ENCODE measurements at places on chromosomes 7 and 10.
A peak's percentile ranks its signal among the peaks of the same experiment; 100 is the strongest.

DNA sequence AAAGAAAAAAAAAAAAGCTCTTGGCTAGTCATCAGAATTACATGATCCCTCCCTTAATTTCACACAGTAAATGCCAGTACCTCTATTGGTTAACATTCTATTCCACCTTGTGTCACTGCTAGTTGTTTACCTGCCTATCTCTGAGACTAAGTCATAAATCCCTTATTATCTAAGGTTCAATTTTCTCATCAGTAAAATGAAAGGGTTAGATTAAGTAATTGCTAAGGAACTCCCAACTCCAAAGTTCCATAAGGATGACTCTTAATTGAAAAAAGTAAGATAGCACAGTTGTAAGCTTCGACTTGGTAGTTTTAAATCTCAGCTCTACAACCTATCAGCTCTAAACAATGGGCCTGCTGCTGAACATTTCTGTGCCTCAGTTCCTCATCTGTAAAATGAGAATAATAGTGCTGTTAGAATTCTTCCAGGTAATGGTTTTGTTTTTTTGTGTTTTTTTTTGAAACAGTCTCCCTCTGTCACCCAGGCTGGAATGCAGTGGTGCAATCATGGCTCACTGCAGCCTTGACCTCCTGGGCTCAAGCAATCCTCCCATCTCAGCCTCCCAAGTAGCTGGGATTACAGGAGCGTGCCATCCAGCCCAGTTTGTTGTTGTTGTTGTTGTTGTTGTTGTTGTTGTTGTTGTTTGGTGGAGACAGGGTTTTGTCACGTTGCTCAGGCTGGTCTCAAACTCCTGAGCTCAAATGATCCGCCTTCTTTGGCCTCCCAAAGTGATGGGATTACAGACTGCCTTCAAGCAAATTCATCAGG lies 35.6 kb downstream of the SRPK2 start:
- no peak for DNase-seq

GRCh38 chr7:158973440-158973839 lies 117.1 kb downstream of the DYNC2I1 start:
- peak; percentile 26 for DNase-seq

DNA sequence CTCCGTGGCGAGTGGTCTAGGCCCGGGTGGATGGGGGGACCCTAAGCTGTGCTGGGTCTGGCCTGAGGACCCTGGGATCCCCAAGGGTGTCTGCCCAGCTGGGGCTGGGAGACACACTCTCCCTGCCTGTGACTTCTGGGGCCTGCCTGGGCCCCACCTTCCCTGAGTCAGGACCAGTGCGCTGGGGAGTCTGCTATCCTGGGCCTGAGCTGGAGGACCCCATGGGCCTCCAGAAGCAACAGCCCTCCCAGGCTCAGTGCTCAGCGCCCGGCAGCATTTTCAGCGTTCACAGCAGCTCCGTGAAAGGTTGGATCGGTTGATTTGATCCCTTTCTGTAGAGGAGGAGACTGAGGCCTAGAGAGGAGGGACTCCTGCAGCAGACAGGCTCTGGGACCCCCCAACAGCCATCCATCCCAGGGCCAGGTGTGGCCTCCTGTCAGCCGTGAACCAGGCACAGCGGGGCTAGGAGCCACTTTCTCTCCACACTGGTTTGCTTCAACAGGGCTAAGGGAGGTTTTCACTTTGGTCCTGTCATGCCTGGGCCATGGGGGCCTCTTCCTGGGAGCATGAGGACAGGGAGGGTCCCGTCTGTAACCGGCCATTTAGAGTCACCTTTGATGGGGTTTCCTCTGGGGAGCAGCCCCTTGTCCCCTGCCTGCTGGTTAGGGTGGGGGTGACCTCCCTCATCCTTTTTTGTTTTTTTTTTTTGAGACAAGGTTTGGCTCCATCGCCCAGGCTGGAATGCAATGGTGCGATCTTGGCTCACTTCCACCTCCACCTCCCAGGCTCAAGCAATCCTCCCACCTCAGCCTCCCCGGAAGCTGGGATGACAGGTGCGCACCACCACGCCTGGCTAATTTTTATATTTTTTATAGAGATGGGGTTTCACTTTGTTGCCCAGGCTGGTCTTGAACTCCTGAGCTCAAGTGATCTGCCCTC lies 12.4 kb downstream of the FOXL3 start:
- no peak for DNase-seq

DNA sequence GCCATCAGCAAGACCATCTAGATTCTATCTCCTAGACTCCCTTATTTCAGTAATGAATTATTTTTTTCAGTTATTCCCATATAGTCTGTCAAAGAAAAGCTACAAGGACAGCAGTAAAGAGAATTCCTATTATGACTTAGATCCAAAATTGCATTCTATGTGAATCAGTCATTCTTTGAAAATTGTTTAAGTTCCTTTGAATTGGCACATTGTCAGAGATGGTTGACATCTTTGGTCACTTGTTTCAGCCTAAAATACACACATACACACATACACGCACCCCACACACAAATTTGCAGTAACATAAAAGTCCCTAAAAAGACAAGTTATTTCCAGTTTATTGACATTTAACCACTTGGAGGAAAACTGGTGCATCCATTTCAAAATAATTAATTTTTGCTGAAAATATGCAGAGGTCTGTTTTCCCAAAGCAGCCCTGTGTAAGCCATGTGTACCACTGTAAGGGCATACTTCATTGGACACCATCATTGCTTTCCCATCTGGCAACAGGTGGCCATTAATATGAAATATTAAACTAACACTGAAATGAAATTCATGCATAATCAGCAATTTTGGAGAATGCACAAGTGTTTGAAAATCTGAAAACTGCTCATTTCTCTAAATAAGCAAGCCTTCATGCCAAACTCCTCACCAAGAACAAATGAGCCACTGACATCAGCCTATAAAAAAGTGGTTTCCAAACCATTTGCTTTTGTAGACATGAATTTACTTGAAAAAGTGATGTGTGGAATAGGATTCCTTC lies 121.7 kb upstream of the COL1A2 start:
- no peak for DNase-seq

DNA sequence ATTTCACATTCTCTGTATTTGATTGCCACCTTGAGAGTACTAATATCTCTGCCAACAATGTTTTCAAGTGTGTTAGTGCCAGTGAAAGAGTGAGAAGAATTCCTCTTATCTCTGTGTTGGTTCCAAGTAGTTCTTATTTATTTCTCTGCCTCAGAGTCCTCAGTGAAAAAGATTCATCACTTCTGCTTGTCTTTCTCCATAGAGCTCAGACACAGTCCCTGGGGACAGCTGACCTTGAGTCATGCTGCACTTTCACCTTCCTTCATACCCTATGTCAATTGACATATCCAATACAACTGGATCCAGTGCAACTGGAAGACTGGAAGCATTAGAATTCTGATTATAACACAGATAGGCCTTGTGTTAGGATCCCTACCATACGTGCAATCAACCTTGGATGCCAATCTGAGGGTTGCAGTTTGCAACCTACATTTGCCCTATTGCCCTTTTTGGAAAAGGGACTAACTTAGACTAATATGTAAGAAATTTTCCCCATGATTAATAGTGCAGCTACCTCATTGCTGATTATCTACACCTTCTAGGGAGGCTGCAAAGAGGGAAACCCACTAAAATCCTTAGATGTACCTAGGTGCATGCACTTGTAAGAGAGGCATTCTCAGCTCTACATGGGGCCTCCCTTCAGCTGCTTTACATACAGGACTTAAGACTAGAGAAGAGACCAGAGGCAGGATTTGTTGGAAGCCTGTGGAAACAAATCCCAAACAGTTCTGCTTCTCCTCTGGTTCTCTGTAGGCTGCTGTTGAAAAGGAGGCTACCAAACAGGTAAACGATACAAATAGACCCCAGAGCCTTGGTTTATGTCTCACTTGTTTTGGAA lies 8.4 kb downstream of the IFIT2 start:
- DNase-seq: no peak

DNA sequence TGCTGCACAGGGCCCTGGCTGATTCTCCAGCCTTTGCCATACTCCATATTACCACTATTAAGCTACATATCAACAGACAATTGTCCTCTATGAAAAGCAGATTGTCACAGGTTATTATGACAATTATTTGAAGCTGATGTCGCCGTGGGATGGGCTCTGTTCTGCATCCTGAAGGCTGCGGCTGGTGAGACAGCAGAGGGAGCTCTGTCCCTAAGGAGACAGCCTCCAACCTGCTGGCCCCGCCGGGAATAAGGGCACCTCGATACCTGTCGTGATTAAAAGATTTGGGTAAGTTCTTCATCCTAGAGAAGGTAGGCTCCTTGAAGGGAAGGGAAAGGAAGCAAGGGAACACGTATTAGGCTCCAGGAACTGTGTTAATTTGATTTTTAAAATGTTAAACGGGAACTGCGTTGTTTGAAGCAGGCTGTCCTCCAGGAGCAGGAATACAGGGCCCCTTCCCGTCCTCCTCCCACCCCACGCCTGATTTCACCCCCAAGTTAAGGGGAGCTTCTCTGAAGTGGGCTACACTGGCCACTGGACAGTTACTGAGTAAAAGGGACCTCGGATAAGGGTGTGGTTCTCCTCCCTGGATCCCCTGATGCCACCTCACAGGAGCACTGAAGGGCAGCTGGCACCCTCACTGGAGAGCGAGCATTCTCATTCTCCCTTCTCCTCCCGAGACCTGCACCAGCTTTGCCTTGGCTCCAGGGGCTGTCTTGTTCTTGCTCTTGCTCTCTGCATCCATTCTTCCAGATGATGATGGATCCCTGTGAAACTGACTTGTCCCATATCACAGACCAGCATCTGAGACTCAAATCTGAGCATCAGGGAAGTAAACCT lies 11.8 kb upstream of the TIAL1 start:
- no peak for DNase-seq
